NCI-H345 (cell line): ENCODE measurements at places on chromosomes 7 and 10.
A peak's percentile ranks its signal among the peaks of the same experiment; 100 is the strongest.

DNA sequence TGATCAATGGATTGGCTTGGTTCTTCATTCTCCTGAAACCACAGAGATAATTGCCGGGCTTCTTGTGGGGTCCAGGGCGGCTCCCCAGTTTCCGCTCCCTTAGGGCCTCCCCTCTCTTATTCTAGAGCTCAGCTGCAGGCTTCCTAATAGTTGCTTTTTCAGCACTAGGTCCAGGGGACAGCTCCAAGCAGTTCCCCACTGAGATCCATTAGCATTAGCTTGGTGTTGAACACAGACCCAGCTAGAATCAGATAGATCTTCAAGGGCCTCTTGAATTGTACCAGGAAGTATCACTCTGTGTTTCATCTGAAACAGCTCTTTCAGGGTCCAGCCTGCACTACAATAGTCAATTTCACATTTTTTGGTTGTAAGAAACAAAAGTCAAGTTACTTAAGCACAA is 238.7 kb downstream of the SEC23IP start:
- DNase-seq, result no peak

GRCh38 chr10:122821808-122822207 is 23.8 kb downstream of the CUZD1 start:
- no peak for DNase-seq

GRCh38 chr10:13158401-13158800 is 3.0 kb upstream of the MCM10 start:
- no peak for DNase-seq

DNA sequence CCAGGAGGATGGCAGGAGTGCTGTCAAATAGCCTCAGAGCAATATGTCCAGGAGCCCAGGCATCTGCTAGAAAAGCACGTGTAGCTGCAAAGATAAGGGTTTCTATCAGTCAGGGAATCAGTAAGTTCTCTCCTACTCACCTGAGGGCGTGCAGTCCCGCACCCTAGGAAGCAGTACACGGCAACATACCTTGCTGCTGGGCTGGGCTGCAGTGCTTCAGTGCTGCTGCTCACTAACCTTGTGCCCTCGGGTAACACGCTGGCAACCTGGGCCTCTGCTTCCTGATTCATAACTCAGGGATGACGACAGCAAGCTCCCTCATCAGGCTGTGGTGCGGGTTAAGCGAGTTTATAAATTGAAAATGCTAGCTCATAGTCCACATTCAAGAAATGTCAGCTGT is 29.5 kb upstream of the CCNY start:
- no peak for DNase-seq

DNA sequence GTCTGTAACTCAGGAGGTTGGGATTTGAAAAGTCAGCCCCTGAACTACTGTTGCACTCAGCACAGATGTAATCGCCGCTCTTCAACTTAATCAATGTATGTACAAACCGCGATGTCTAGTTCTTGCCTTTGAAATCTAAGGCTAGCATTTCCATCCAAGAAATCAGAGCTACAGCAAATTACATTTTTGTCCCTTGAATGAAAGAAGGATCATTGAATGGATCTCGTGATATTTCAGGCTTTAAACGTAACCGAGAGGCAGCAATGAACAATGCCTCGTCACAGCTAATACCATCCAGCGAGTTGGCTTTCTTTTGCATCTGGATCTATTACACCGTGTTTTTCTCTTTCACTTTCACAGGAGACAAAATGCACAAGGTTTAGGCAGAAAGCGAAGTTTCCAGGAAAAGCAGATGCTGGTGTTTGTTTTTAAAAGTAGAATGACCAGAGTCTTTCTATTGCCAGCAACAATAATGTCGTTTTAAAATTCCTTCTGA is 5.5 kb downstream of the SKIDA1 start:
- no peak for DNase-seq

DNA sequence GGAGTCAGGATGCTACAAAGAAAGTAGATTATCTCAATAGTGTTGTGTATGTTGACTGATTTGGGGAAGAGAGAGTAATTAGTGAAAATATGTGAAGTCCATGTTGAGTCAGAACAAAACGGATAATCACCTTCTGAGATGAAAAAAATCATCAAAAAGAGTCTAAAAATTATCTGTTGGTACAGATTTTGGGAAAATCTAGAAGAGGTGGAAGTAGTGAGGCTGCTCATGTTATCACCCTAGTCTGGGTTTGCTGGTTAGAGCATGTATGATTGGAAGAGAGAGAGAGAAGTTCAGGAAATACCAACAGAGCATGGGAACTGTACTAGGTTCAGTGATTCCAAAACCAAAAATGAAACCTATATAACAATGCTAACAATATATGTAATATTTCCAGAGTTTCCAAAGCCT is 12.3 kb downstream of the RPA3 start:
- DNase-seq, result no peak

DNA sequence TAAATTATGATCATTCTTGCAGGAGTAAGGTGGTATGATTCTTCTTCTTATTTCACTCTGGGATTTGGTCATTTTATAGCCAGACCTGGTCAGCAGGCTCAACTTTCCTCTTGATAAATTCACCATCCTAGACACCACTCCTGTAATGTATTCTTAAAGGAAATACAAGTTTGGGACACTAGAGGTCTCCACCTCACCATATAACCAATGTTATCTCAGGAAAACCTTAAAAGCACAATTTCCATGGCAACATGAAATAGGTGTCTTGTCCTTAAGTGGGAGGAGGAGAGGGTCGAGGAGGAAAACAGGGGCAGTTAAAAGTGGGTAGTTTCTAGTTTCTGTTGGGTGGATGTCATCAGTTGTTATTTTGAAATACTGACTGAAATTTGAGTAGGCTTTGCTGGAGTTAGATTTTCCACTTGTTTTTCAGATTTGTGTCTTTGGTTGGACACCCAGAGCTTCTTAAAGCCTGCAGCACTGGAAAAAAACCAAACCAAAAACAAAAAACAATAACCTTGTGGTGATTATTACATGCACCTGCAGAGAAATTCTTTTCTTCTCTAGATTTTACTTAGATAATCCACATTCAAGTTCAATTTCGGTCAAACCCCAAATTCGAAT is 163.1 kb downstream of the PRKCQ start:
- DNase-seq, result peak; percentile 8

GRCh38 chr10:114285961-114286441 is 46.9 kb downstream of the VWA2 start:
- DNase-seq, result no peak

GRCh38 chr10:77970869-77971803 is 44.6 kb upstream of the DLG5 start:
- no peak for DNase-seq

DNA sequence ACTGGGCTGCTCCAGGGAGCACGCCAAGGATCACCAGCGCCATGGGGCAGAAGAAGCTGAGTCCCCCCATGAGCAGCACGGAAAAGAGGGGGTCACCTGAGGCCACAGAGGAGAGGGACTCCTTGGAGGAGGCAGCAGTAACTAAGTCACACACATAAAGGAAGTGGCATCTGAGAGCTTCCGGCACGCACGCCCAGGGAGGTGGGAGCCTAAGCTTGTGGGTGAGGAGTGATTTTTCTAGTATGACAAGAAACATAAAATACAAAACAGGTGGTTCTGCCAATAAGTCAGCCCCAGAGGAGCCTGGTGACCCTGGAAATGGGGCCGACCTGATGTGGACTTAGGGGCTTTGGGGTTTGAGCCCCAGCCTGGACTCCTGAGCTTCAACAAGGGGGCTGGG is 60.8 kb downstream of the CARD11 start:
- no peak for DNase-seq

DNA sequence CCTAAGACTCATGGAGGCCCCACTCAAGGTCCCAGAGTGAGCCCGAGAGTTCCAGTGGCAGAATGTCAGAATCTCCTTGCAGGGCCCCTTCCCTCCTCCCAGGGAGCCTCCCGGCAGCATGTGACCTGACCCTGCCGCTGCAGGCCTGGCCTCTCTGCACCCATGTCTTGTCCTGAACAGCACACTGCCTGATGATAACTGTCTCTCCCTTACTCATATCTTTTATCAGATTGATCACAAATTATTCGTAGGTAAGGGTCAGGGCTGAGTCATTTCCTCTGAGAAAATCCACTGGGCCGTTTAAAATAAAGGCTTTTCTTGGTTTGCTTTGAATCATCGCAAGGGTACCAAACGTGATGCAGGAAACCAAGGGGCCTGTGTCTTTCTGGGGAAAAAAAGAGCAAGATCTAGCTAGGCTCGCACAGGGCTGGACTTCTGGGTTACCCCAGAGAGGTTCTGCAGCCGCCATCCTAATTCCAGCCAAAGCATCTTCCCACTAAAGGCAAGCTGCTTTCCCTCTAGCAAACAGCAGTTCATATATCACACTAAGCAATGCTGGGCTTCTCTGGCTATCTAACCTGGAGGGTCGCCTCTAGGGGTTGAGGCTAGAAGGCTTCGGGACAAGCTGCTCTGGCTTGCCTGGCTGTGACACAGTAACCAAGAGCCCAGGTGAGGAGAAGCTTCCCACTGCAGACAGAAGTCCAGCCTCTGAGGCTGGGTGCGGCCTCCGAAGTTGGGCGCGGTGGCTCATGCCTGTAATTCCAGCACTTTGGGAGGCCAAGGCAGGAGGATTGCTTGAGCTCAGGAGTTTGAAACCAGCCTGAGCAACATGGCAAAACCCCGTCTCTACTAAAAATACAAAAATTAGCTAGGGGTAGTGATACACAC is 104.9 kb downstream of the SPDYE5 start:
- no peak for DNase-seq

GRCh38 chr10:99430116-99430450 is 341 bp downstream of the GOT1 start:
- no peak for DNase-seq

DNA sequence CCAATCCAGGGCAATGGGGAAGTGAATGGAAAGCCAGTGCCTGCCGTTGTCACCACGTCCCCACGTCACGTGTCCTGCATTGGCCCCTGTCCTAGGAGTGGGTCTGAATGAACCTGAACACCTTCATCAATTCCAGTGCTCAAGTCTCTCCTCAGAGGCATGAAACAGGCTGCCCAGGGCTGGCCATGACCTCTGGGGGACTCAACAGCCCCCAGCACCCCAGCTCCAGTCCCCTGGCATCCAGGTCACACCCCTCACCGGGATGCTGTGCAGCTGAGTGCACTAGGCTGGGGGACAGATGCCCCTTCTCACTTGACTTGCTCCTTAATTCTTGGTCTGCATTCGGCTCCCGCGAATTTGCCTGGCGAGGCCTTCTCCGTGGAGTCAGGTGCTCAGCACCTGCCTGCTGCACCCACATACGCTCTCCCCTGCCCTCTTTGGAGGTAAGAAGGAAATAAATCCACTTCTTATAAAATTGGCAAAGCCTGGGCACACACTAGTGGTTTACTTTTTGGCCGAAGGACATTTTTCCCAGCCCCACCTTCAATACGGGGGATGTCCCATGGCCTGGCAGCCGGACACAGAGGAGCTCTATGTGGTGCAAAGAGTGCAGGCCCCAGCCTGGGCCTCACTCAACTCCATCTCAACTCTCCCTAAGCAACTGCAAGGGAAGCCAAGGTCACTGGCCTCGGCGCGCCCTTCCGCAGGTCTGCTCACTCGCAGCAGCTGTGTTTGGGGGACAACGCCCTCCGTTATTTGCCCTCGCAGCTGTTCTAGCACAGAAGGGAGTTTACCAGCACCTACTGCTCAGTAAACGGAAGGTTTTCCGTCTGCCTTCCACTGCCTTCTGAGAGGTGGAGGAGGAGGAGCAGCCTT is 77.6 kb upstream of the SHH start:
- no peak for DNase-seq

DNA sequence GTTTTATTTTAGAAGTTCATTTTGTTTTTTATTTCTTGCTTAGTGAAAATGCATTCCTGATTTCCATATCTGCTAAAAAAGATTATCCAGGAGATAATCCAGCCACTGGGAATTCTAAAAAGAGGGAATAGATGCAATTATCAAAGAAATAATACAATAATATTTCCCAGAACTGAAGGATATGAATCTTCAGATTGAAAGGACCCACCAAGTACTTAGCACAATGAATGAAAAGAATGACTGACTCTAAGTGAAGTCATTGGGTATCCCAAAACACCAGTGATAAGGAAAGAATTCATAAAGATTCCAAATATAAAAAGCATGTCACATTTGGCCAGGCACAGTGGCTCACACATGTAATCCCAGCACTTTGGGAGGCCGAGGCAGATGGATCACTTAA is 79.3 kb downstream of the REEP3 start:
- no peak for DNase-seq

GRCh38 chr7:27303026-27303425 is 60.4 kb downstream of the EVX1 start:
- DNase-seq, result peak; percentile 53

DNA sequence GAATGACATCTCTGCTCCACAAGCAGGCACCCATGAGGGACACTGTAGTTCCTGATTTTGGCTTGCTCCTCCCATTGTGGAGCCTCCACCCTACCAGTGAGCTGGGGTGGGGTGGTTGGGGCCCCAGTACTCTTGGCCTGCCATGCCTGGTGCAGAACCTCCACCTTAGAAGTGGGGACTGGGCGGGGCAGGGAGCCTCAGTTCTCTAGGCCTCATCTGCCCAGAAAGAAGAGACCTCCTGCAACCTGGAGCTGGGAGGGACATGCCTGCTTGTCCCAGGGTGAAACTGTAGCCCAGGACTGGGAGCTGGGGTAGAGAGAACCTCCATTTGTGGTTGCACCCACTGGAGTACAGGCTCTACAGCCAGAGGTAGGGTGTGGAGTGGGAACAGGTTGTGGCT is 14.4 kb downstream of the RAMP3 start:
- DNase-seq, result no peak

- DNase-seq, result peak; percentile 16
These were observed 35.0 kb upstream of the GIMAP8 start for GRCh38 chr7:150415161-150416153.

DNA sequence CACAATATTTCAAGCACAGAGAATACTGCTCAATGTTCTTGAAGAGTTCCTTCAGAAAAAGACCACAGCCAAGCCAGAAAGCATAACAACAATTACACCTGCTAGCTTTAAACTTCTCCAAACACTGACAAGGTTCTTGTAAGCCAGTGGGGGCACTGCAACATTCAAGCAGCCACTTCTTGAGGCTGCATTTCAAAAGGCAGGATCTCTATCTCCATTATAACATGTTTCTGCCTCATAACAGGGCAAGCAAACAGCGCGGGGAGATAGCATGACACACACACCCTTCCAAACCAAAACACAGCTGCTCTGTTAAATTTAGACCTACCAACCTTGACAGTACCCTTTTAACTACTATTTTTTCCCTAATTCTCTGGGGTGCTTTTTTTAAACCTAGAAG is 30.8 kb downstream of the CHCHD3 start:
- DNase-seq, result peak; percentile 35

DNA sequence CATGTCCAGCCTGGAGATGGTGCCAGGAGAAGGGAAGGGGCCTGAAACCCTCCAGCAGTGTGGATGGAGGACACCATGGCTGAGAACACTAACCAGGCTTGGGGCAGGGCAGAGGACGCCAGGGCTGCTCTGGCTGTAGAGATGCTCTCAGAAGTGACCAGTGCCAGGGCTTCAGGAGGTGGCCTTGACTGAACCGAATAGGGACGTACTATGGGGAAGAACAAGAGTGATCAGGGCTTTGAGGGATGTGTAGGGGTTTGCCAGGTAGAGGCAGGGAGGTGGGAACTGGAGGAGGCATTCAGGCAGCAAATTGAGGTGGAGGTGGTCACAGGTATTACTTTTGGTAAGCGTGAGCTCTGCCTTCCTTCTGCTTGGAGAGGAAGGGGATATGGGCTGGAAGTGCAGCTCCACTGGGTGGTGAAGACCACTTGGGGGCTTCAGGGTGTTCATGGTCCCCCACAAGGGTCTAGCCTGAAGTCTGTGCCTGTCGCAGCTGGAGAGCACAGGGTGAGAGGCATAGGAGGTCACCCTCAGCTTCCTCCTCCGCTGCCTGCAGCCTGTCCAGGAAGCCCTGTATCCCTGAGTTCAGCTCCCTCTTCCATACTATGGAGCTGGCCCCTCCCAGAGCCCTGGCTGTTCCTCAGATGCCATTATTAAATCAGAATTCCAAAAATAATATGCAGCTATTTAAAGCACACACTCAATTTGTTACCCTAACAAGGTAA is 27.8 kb downstream of the ADCY1 start:
- no peak for DNase-seq
